Stimulated activated CD8-positive, alpha-beta memory T cell treated with anti-CD3 and anti-CD28 coated beads, Interleukin-4, amount 100 ng/mL, for 48 hours (primary cell): ENCODE measurements at places on chromosomes 5 and 9.
A peak's percentile ranks its signal among the peaks of the same experiment; 100 is the strongest.

DNA sequence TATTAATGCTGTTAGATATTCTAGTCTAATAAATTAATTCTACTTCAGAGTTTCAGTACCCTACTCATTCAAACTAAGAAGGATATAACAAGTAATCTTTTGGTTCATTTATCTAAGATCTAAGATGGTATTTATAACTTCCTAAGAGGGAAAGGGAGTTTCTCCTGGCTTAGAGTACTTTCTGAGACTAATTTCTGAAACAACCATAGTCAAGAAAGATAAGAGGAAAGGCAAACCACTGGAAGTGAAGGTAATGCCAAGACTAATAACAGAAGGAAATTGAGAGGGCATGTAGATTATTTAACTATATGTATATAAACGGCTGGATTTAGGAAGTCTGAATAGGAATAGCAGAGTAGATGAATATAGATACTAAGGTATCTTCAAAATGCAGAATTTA is 112.4 kb upstream of the ACOT12 start:
- no peak for DNase-seq

DNA sequence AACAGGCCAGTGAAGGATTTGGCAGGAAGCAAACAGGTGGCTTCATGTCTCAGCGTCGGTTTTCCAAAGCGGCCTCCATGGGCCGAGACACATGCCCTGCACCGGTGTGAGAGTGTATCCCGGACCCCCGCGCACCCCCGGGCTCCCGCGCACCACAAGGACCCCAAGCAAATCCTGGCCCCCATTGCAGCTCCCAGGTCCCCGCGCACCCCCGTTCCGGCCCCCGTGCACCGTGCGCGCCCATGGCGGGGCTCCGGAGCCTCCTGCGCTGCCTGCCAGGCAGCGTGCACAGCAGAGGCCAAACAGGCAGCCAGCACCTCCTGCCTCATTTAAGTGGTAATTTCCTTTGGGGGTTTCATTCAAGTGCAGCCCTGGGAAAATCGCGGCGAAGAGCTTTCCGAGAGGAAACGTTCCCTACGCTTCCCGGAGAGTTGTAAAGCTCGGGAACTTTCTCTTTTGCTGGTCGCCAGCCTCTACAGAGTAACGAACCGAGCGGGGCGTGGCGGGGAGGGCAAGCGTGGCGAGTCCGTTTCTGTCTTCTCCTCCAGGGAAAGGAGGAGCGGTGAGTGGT is 145.5 kb upstream of the SLC24A2 start:
- no peak for DNase-seq

GRCh38 chr5:140042643-140043507 is at the start of gene NRG2:
NRG2 (minus strand) TSS chr5:140043299.
- DNase-seq, result peak; percentile 50

DNA sequence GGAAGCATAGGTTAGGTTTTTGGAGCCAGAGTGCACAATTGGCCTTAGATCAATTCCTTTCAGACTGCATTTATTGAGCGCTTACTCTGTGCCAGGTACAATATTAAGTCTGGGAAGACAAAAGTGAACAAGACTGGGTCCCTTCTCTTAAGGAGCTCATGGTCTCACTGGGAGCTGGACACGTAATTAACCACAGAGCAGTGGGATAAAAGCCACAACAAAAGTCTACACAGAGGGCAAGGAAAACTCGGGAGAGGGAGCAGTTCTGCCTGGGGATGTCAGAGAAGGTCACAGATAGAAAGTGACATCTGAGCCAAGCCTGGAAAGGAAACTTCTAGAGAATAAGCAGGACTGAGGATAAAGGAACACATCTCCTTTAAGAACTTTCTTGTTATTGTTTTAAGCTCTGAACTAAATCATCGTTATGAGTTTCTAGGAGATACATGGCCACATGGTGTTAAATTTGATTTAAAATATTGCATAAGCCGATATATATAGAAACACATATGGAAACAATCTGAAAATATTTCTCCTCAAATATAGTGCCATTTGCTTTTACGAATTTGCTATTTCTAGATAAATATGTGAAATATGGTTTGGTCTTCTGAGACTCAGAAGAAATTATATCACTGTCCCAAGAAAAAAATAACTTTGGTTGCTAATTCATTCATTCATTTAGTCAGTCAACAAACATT is 40.1 kb upstream of the PDE8B start:
- DNase-seq, result no peak

DNA sequence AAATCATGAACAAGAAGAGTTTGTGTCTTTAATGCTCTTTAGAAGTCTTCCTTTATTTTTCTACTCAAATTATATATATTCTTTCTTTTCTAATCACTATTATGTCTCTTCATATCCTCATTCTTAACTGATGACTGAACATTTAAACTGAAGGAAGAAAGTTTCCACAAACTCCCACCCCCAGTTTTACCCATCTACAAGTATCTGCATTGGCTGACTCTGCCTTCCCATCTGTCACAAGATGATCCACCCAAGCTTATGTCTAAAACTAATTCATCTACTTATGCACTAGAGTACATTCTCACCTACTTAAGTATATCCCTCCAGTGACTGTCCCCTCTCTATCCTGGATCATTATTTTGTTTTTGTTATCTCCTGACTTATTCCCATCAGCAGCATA is 344.5 kb downstream of the PRR16 start:
- DNase-seq, result no peak

DNA sequence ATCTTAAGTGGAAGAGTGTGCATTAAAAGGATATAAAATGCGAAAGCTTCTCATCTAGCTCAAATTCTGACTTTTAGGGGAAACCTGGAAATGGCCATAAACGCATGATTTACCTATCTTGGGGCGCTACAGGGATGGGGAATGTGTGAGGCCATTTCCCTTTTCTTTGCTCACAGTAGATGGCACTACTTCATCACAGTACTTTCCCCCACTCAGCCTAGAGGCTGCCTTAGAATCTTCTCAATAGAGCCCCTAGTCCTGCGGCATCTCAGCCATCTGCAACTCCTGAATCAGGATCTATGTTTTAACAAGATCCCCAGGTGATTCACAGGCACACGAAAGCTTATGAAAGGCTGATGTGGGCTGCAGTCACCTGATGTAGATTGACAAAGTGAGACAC is 110.8 kb downstream of the LHFPL2 start:
- no peak for DNase-seq
